Stimulated activated CD8-positive, alpha-beta memory T cell treated with anti-CD3 and anti-CD28 coated beads, Interleukin-4, amount 100 ng/mL, for 48 hours (primary cell): ENCODE measurements at places on chromosomes 11 and 22.

DNA sequence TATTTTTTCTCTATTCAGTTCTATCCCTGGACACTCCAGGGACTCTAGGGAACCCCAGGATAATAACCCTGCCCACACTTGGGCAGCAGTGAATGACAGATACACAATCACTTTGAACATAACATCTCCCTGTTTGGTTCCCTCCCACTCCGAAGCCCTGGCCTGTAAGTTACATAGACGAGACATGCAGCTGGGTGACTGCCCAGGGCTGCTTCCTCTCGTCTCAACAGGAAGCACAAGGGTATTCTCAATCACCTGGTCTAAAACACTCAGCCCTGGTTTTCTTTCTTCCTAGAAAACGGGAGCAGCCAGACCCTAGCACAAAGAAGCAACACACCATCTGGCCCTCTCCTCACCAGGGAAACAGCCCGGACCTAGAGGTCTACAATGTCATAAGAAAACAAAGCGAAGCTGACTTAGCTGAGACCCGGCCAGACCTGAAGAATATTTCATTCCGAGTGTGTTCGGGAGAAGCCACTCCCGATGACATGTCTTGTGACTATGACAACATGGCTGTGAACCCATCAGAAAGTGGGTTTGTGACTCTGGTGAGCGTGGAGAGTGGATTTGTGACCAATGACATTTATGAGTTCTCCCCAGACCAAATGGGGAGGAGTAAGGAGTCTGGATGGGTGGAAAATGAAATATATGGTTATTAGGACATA lies 19.4 kb downstream of the LAYN start:
- no peak for DNase-seq

- peak; percentile 62 for DNase-seq
Measured at GRCh38 chr11:62553080-62553838, 6.7 kb upstream of the AHNAK start.

- DNase-seq, result peak; percentile 81
Measured at GRCh38 chr11:128324531-128325141, 262.7 kb downstream of the ETS1 start.

GRCh38 chr11:65861165-65861505 lies 902 bp downstream of the MUS81 start:
- DNase-seq, result no peak

DNA sequence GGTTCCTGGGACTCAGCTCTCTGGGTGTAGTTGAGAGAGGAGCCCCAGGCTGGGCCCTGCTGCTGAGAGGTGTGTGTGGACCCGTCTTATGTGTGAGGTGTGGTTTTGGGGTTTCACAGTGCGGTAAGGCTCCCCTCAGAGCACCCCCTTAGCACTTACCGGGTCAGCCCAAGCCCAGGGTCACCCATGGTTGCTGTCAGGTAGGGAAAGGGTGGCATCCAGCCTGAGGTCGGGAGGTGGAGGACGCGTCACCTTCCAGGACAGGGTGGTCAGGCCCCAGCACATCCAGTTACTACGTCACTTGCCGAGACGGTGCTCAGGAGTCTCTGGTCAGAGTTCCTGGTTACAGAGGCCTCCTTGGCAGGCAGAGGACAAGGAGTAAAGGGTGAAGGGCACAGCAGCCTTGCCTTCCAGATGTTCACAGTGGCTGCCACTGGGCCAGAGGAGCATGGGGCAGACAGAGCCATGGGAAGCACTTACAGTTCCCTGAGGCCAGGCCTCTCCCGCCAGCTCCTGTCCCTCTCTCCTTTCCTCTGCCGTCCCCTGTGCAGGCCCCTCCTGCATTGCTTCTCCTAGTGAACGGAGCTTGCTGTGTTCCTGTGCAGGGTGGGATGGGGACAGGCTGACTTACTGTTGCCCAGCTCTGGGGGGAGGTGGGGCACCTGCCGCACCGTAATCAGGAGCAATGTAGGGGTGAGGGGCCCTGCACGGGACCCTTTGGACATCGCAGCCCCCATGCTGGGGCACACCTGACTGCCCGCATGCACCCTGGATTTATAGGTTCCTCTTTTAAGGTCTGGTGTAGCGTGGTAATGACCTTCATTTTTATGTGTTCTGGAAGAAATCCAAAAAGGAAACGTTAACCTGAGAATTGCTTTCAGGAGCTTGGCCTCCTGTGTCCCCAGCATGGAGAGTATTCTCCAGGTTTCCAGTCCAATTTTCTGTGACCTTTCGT lies 285.9 kb downstream of the TBC1D22A start:
- no peak for DNase-seq
